SHP77 treated with DMSO at 0.1 percent for 48 hours (cell line): ENCODE measurements at places on chromosomes 4 and X.

GRCh38 chr4:107993969-107994368 lies 4.3 kb downstream of the HADH start:
- DNase-seq: no peak

DNA sequence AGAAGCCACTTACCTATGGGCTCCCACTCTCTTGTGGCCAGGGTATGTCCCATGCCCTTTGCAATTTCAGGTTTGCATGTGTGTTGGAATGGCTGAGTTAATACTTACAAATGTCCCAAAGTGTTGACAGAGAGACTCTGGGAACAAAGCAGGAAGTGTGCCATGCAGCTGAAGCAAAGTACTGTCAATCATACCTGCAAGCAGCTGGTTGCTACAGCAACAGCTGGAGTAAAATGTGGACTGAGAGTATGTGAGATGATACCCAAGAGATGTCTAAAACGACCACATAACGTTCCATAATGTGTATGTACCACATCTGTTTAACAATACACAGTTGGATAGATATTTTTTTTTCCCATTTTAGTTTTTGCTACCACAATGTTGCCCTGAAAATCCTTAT lies 82.8 kb upstream of the CAMK2D start:
- DNase-seq: no peak

DNA sequence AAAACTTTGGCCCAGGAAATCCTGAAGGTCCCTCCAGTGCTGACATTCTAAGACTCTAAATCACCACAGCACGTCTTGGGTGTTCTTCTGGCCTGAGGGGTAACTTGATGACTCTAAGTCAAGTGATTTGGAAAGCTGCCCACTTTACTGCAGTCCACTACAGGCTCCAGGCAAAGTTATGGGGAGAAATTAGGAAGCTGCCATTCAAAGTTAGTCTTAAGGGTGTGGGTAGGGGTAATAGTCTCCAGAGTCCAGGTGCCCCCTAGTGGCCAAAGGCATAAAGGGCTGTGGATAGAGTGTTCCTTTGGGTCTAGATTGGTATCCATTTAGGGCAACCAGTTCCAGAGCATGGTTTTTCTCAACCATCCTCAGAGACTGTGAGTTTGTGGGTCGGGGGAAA lies 38.7 kb upstream of the SLC16A2 start:
- peak; percentile 7 for DNase-seq

DNA sequence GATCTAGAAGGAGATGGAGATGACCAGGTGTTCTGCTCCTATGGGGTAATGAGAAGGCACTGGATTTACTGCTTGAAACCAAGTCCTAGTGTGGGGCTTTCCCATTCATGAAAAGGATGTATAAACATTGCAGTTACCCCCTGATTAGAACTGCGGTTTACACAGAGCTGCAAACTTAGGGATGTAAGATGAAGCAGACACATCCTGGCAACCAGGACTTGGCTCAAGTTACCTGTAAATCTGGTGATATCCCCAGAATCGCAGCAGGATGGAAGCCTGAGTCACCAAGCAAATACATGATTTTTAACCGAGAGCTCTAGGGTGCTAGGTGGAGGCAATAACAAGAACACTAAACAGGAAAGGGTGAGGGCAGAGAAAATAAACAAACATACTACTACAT lies 178.6 kb upstream of the MAMLD1 start:
- no peak for DNase-seq

DNA sequence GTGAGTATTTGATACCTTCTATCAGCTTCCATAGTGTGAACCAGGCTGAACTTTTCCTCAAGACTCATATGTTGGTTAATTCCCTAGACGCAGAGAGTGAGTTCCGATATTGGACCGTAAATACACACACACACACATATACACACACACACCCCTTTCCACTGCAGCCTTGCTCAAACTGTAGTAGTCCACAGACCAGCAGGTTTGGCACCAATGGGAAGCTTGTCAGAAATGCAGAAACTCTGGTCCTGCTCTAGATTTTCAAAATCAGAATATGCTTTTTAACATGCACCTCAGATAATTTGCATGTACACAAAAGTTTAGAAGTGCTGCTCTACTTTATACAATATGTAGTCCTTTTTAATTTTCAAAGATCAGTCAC lies 27.6 kb upstream of the ZNF280C start:
- DNase-seq: no peak

DNA sequence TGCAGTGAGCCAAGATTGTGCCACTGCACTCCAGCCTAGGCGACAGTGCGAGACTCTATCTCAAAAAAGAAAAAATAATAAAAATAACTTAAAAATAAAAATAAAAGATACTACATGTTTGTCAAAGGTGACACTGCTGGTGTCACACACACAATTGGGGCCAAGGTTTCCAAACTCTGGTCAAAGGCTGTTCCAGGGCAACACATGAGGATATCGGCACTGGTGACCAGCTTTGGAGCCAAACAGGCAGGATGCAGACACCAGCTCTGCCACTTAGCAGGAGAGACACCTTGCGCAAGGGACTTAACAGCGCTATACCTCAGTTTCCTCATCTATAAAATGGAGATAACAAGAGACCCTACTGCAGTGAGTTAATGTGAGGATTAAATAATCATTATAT lies 52.3 kb downstream of the CD99L2 start:
- DNase-seq: no peak

GRCh38 chr4:137367620-137368019 lies 164.7 kb downstream of the PCDH18 start:
- no peak for DNase-seq

GRCh38 chr4:29861307-29861706 lies 858.9 kb upstream of the PCDH7 start:
- DNase-seq: no peak

GRCh38 chrX:1452516-1453394 lies at the start of gene ASMTL:
TSS of gene ASMTL (minus strand) at chrX:1452909. CDS start at chrX:1452840, 69 bp downstream.
- no peak for DNase-seq

DNA sequence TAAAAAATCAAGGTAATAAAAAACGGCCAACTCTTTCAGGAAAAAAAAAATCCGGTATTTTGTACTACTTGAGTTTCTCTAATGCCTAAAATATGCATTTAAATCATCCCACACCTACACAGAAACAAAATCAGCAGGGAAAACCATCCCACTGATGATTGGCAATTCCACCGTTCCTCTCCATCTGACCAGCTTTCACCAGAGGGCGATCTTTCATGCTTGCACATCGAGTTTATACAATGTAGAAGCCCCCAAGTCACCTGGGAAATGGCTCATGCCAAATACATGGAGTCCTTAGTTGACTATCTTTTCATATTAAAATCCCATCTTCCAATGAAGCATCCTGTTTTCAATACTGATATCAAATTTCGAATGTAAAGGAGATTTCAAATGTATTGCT lies 69.2 kb downstream of the PTCHD1 start:
- DNase-seq: no peak

DNA sequence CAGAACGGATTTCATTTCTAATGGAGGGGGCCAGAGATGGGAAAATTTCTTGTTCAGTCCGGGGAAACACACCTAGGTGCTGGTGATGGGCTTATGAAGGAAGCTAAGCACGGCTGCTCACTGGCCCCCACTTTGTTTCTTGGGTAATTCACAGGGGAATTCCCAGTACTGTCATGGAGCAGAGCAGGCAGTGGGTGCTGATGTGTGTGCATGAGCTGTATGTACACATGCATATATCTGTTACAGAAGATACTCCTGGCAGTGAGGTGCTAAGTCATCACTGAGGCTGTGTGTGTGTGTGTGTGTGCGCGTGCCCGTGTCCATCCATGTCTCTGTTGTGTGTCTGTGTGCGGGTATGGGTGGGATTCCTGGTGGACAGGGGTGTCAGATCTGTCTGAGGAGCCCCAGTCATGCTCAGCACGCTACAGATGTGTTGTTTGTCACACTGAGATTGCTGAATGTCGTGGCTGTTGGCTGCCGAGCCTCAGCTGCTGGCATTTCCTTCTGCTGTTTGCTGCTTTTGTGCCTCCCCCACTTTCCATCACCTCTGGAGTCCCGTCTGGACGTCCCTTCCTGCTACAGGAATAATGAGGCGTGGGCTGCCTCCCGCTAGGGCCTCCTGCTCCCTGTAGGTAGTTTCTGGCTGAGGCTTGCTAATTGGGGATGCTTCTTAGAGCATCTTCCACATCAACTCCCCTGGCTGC lies 53.3 kb downstream of the JADE1 start:
- no peak for DNase-seq

DNA sequence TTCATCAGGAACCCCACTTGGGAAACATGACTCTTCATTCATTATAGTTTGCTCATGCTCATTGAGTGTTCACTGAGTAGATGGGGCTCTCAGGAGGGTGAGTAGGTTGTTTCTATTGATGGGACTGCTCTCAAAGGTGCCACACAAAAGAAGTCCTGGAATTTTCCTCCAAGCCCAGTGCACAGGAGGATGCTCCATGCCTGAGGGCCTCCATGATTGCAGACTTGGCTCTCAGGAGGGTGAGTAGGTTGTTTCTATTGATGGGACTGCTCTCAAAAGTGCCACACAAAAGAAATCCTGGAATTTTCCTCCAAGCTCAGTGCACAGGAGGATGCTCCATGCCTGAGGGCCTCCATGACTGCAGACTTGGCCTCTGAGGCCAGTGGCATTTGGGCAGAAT lies 108.5 kb downstream of the ZNF674 start:
- no peak for DNase-seq

- no peak for DNase-seq
Observed at GRCh38 chrX:70444326-70444945, at the start of gene DLG3. TSS of gene DLG3 (plus strand) at chrX:70444835. CDS start at chrX:70445202, 367 bp downstream.

DNA sequence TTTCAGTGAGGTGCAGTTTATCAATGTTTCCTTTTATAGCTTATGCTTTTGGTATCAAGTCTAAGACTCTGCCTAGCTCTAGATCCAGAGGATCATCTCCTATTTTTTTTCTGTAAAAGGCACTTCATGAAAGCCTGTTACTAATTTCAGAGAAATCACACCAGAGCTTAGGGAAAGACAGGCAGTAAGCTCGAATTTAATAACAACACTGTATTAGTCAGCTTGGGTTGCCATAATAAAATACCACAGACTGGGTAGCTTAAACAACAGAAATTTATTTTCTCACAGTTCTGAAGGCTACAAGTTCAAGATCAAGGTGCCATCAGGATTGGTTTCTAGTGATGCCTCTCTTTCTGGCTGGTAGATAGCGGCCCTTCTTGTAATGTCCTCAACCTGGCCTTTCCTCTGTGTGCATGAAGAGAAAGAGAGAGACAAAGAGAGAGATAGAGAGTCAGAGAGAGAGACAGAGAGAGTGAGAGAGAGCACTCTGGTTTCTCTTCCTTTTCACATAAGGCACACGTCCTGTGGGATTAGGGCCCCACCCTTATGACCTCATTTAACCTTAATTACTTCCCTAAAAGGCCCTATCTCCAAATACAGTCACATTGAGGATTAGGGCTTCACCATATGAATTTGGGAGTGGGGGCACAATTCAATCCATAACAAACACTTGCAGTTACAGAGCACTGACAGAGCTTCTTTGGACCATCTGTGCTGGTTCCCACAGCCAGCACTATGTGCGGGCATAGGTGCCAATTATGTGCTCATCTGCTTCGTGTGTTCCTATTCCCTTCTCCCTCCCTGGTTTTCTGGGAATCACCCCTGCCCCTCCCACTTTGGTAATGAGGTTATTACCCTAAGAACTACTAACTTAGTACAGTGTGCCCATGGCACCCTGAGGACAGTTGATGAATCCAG lies 114.8 kb upstream of the MED14 start:
- DNase-seq: no peak

- no peak for DNase-seq
Observed at GRCh38 chr4:128649575-128650205, 159.8 kb upstream of the JADE1 start.

GRCh38 chrX:39862963-39863362 lies 234.8 kb downstream of the BCOR start:
- no peak for DNase-seq
